ENCODE measurements at places on chromosomes 7 and 10.

DNA sequence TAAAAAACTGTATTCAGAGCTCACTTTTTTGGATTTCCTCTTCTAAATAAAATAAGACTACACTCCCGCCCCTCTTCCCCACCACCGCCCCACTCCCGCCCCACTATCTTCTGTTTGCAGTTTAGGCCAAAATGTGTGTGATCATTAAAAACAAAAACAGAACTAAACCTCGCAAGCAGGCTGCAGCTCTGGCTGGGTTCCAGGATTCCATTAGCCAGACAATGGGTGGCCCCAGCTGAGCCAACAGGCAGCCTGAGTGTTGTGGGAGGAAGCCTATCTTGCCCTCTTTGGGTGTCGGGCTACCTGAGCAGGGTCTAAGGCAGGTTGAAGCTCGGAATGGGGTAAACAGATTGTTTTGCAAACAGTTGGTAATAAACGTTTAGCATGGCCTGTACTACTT lies 41.7 kb downstream of the ARL4A start:
- DNase-seq, result no peak

GRCh38 chr10:67663449-67664087 lies 32.4 kb downstream of the CTNNA3 start:
- no peak for DNase-seq

- no peak for DNase-seq
Measured at GRCh38 chr10:43227911-43228782, 38.7 kb downstream of the RASGEF1A start.

DNA sequence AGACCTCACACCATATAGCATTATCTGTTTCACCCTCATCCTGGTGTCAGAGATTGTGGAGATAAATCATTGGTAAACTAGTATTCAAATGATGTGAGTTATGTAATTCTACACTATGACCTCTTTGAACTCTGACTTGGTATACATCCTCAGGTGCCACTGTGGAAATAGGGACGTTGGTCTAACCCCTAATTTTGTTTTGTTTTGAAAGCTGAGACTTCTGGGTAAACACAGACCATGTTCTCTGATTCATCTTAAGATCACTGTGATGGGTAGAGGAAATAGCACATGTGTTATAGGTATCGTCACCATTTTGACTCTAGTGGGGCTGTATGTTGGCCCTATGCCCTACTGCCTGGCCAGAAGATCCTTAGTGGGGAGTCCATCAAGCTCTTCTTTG lies 241.6 kb downstream of the CCDC7 start:
- no peak for DNase-seq

- no peak for DNase-seq
Measured at GRCh38 chr10:62760401-62760800, 44.1 kb upstream of the ADO start.

- no peak for DNase-seq
Measured at GRCh38 chr7:50640256-50640655, 75.1 kb upstream of the DDC start.

- no peak for DNase-seq
Measured at GRCh38 chr10:69831231-69831855, 29.6 kb downstream of the COL13A1 start.

Data from activated T-cell treated with anti-CD3 and anti-CD28 coated beads, Interleukin-2, amount 50 U/mL, for 72 hours (primary cell).